ENCODE measurements at places on chromosomes 16 and 17.
A peak's percentile ranks its signal among the peaks of the same experiment; 100 is the strongest.

- no peak for DNase-seq
Measured at GRCh38 chr17:82880620-82881323, 41.0 kb upstream of the ZNF750 start.

- no peak for DNase-seq
Measured at GRCh38 chr16:66926171-66926947, 1.0 kb upstream of the RRAD start.

- DNase-seq = no peak
Measured at GRCh38 chr17:7204336-7204735, 15.3 kb downstream of the DLG4 start.

- DNase-seq = no peak
Measured at GRCh38 chr17:66540131-66540781, 237.8 kb downstream of the PRKCA start.

GRCh38 chr17:57506774-57507127, 238.3 kb downstream of the CCDC182 start:
- DNase-seq = no peak

GRCh38 chr17:7081341-7082062, 1.5 kb upstream of the CLEC10A start:
- no peak for DNase-seq

DNA sequence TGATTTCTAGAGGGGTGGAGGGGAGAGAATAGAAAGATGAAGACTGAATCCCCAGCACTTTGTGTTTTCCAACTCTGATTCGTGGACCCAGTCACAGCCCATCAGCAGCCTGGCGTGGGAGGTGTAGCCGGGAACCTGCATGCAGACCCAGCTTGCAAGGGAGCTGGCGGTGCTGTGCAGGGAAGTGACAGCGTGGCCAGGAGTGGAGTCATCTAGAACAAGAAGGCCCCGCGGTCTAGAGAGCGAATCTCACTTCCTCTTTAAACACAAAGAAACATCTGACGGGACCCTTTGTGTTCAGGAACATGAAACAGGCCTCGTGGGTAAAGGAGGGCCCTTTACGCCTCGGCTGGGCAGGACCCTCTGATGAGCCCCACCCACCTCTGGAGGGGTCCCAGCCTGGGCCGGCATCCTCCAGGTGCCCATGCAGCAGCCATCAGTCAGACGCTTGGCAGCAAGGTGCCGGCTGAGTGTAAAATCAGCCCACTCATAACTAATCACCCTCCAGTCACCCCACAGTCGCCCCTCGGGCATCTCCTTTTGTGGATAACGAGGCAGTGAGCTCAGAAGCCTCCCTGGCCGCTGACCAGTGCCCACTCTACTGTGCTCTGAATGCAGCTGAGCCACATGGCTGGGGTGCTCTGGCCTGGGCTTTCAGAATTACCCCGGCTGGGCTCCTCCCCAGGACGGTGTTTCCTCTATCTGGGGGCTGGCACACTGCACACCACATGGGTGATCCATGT, 4.4 kb downstream of the SNAI3 start:
- DNase-seq = peak; percentile 87

Measured in stimulated activated CD4-positive, alpha-beta T cell treated with anti-CD3 and anti-CD28 coated beads, Interleukin-1b, Interleukin-23, amount 100 ng/mL, for 48 hours (primary cell).